ENCODE measurements at places on chromosomes 5 and 9.

GRCh38 chr5:178160176-178160575 is 6.5 kb upstream of the NHP2 start:
- no peak for DNase-seq

DNA sequence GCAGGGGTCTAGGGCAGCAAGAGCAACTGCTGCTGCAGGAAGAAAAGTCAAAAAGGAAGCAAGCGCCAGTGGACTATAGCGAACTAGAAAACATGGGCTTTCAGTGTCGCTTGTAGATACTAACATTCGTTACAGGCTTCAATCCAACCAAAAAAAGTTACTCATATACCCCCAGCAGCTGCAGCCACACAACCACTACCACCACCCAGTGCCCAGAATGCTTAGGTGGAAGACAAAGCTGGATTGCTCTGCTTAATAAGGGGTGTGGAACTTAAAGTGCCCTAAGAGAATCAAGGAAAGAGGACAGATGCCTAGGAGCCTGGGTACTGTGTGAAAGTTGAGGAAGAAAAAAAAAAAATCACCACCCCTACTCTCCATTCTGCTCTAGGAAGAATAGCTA is 203.6 kb downstream of the ELAVL2 start:
- no peak for DNase-seq

GRCh38 chr9:127703289-127703946 is 3.4 kb upstream of the CFAP157 start:
- no peak for DNase-seq

DNA sequence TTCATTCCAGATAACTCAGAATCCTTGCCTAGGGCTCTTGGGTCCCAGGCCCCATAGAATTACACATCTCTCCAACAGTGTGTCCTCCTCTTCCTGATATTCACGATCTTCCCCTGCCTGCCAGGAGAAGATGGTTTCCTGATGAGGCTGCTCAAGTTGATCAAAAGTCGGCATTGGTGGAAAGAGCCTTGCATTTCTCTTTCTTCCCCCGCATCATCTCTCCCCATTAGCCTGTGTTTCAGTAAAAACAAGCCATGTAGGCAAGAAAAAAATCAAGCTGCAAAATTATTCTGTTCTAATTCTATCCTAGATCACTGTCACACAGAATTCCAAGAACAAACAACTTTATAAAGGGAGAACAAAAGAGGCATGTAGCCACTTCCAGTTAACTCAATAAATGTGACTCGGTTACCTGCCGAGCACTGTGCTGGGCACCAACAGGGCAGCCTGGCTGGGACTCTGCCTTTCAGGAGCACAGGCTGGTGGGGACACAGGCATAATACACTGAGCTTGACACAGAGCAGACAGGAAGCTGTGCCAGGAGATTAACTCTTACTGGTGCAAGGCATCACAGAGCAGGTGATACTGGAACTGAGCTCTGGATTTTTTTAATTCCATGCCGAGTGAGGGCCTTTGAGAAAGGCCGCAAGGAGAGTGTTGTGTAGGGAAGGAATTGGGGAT is 25.6 kb downstream of the TMOD1 start:
- no peak for DNase-seq

- DNase-seq = no peak
Measured at GRCh38 chr5:96741891-96742309, 65.8 kb downstream of the ERAP1 start.

- no peak for DNase-seq
Measured at GRCh38 chr5:62649476-62650113, 71.0 kb downstream of the LRRC70 start.

DNA sequence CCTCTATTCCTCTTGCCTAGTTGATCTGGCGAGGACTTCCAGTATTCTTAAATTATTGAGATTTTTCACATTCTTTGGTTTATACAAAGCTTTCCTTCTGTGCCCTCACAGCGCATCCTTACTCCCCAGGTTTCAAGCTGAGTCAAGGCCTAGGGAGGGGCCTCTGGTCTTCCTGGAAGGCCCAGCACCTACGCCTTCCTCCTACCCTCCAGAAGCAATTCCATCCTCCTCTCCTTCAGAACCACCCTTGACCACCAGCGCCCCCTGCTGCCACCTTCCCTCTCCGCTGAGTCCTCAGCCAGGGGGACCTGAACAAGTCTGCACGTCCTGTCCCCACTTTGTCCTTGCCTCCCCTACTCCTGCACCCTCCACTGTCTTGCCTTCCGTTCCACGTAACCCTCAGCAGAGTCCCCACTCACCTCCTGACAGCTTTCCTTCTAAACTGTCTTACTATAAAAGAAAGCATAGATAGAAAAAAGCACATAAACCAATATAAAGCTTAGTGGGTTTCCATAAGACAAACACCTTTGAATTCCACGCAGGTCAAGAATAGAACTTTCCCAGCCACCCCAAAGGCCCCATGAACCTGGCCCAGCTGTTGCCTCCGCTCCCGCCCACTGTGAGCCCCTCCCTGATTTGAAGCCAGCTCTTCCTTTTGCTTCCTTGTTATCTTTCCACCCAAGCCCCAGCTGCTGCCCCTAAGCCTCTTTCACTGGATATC is 63.0 kb upstream of the CTSL start:
- DNase-seq = peak; percentile 85

- DNase-seq = no peak
Measured at GRCh38 chr9:127825319-127826051, 22.8 kb downstream of the FPGS start.

DNA sequence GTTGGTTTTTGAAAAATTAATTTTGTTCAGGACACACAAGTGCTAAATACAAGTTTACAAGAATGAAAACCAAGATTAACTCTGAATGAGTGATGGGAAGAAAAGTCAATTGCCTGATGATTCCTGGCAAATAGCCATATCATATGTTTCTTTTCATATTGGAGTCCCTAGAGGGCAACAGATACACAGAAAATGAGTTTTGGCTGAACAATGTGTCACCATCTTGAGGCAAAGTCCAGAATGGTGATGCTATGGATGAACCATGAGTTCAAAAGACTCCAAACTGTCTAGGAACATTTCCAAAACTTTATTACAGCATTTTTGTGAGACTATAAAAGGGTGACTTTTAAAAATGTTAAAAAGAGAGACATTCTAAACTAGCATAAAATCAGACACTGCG is 382.9 kb downstream of the TMEM161B start:
- DNase-seq = no peak

DNA sequence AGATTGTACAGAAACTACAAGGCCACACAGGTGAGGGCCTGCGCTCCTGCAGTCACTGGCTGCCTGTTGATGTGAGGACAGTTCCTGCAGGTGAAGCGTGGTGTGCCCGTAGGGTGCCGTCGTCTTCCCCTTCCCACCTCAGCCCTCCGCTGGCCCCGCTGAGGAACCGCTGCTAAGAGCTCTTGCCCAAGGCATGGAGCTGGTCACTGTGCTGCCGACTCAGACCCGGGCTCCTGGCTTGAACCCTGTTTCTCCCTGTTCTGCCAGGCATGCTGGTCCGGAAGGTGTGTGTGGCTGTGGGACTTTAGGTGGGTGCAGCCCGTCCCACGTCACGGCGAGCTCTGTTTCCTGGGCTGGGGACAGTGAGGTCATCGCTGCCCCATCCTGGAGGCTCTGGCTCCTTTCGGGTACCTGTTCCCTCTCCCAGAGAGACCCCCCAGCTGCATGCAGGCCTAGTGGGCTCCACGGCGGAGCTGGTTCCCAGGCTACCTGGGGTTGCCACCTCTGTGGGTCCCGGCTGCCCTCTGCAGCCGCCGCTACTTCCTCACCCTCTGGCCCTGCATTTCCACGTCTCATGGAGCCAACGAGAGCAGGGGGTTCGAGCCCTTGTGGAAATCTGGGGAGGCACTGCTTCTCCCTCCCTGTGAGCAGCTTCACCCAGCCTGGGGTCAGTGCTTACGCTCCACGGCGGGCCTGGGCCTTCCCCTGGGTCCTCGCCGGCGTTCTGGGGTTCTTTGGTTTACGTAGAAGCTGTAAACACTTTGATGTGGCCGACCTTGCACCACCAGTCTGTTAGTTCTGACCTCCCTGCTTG is 7.6 kb downstream of the RNU6ATAC start:
- no peak for DNase-seq

- DNase-seq = no peak
Measured at GRCh38 chr9:87578625-87579024, 81.0 kb downstream of the DAPK1 start.

GRCh38 chr5:88663793-88664216 is 219.2 kb downstream of the MEF2C start:
- no peak for DNase-seq

DNA sequence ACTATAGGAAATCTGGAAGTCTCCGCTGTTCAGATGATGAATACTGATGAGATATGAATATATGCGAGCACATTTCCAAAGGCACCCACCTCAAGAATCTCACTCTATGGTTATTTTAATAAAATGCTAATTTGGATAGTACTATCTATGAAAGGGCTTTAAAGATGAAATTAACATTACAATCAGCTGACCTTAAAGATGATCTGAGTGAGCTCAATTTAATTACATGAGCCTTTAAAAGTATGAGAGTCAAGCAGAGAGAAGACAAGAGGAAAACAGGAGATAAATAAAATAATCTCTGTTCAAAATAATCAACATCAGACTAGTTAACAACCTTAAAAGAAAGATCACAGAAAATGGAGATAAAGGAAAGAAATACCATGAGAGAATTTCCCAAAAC is 474.1 kb upstream of the TUSC1 start:
- DNase-seq = no peak
